Activated naive CD8-positive, alpha-beta T cell treated with anti-CD3 and anti-CD28 coated beads, Interleukin-2, amount 50 U/mL, for 16 hours (primary cell): ENCODE measurements at places on chromosomes 4 and X.
A peak's percentile ranks its signal among the peaks of the same experiment; 100 is the strongest.

DNA sequence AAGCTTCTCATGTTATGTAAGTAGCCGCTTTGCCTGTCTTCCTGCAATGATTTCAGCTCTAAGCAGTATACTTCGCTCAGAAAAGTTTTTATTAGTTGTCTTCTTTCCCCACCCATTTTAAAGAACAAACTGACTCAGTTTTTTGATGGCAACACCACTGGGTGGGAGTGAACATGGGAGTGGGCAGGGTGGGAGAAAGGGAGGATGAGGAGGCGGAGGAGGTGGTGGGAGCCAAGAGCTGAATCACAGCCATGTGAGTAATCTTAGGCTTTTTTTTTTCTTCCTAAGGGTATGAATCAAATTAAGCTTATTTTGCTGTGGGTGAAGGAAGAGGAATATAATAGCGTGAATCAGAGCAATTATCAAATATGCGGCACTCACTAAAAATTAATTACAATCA, 574.3 kb upstream of the DIPK2B start:
- no peak for DNase-seq

DNA sequence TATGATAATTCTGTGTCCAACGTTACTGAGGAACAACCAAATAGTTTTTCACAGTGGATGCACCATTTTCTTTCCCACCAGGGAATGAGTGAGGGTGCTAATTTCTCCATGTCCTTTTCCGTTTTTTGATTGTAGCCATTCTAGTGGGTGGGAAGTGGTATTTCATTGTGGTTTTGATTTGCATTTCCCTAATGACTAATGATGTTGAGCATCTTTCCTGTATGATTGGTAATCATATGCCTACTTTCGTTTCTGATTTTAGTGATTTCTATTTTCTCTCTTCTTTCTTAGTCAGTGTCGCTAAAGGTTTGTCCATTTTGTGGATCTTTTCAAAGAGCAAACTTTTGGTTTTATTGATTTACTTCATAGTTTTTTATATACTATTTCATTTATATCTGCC, 32.1 kb upstream of the TEX13D start:
- DNase-seq: no peak

DNA sequence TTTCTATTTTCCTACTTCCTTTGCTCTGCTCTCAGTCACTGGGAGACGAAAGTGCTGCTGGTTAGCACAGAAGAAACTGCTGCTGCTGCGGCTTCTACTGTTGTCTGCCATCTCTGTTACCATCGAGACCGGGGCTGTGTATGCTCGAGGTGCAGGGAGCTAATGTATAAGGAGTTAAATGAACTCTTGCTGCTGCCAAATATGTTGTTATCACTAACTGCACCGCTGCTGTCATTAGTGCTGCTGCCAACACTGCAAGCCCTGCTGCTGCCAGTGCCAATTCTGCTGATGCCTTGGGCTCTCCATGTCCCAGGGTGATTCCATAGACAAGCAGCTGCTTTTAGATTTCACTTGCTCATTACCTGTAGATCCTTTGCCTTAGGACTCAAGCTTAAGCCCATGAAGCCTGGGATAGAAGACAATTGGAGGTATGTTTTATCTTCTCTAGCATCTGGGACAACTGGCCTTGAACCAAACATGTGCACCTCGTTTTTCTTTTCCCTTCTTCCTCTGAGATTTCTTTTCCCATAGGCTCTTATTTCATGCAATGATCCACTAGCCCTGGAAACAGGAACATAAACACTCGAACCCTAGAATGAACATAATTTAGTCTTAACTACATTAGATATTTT, 107.8 kb downstream of the CCSER1 start:
- DNase-seq: no peak

- DNase-seq: peak; percentile 13
Observed at GRCh38 chr4:48341776-48342605, 662 bp downstream of the SLAIN2 start.

DNA sequence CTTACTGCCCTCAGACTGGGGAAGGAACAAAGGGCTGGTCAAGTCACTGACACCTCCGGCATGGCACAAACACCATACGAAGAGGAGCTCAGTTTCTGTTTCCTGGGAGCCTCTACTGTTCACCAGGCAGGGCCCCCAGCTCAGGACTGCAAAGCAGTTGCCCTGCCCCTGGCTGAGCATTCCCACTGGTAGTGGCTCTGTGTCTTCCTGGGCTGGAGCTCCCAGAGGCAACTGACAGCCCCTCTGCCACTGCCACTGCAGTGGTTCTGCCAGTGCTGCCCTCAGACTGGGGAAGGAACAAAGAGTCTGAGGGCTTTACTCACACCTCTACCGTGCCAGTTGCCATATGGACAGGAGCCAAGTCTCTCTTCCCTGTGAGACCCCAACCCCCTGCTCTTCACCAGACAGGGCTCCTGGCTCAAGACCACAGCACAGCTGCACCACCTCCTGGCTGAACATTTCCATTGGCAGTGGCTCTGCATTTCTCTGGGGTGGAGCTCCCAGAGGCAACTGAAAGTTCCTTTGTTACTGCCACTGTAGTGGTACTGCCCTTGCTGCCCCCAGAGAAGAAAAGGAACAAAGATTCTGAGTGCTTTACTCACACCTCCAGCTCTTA, 67.9 kb downstream of the SMARCA5 start:
- DNase-seq: no peak

- DNase-seq: no peak
Observed at GRCh38 chrX:14220386-14220944, 190.8 kb upstream of the GEMIN8 start.

DNA sequence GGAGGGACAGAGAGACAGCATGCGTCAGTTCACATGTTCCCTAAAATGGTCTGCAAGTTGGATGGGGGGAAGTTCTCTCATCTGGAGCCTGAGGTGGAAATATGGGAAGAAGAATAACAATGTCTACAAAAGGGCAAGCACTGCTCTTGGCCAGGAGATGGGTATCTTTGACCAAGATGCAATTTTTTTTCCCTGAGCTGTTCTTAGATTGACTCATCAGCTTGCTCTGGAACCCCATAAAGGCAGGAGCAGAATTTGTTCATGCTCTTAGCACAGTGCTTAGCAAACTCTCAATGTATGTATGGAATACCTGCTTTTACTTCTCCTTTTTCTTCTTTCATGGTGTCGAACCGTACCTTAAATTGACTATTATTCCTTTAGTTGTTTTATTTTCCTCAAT, 90.5 kb upstream of the ZNF827 start:
- no peak for DNase-seq

DNA sequence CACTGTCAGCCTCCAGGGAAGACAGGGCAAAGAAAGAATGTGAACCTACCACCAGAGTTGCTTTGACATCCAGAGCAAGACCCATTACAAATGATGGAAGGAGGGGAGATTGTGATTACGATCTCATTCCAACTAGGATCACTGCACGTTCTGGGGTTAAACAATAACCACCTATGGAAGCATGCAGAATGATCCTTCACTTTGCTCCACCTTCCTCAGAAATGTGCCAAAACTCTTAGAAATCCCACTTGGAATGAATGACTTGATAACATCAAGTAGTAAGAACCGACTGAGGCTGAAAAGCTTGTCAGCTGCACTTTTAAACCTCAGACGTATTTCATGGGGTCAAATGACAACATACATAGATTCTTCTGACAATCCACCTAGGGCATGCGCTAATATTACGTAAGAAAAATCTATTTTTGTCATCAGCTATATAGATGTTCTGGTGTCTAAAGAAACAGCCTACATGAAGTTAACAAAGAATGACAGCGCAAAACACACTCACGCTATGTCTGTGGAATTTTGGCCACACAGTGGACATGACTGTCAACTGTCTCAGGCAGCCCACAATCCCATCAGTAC, 3.5 kb upstream of the STS start:
- DNase-seq: no peak

- no peak for DNase-seq
Observed at GRCh38 chr4:114734594-114734993, 136.0 kb downstream of the UGT8 start.

DNA sequence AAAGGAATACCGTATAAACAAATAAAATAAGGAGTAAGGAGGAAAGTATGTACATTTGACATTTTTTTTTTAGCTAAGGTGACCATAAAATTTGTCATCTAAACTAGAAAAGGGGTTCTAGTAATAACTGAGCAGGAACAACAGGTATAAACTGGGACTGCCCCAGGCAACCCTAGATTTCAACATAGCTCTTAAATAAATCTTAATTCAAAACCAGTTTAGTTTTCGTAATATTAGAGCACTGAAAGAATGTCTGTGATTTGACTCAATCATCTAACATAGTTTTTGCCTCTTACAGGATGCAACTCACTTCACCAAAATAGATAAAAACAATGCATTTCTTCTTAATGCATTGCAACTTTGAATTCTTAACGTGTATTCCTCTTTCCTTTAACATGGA, 257.7 kb downstream of the ADAMTS3 start:
- no peak for DNase-seq

- no peak for DNase-seq
Observed at GRCh38 chrX:23435575-23435974, 100.9 kb downstream of the PTCHD1 start.

DNA sequence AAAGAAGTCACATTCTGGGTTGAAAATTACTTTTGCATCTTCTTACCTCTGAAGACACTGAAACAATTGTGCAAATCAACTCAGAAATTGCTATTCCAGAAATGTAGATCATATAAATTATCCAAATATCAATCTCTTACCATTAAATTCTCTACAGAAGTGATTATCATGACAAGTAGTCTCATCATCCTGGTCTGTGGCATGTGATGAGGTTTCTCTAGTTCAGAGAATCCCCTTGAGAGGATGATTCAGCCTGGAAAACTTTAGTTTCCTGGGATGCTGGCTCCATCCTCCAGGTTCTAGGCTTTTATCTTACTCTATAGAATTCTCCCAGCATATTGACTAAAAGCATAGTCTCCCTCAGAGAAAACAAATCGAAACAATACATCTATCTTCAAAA, 76.2 kb upstream of the S100G start:
- no peak for DNase-seq

GRCh38 chr4:150896497-150896896, 118.6 kb downstream of the LRBA start:
- DNase-seq: no peak

DNA sequence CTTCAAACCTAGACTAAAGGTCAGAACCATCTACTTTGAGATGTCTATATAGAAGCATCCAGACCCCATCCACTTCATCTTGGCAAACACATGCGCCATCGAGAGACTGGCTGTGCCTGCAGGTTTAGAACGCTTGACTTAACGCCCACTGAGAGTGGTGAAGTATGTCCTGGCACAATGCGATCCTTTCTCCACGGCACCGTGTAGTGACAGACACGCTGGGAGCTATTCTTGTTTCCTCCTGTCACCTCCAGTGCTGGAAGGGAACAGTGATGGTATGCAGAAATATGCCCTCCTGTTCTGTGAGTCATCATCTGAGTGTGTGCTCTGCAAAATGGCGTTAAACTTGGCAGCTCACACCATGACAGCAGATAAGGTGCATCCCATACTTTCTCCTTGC, 330.2 kb downstream of the NLGN4X start:
- DNase-seq: no peak

- no peak for DNase-seq
Observed at GRCh38 chr4:36283912-36284465, 2.6 kb downstream of the DTHD1 start.

DNA sequence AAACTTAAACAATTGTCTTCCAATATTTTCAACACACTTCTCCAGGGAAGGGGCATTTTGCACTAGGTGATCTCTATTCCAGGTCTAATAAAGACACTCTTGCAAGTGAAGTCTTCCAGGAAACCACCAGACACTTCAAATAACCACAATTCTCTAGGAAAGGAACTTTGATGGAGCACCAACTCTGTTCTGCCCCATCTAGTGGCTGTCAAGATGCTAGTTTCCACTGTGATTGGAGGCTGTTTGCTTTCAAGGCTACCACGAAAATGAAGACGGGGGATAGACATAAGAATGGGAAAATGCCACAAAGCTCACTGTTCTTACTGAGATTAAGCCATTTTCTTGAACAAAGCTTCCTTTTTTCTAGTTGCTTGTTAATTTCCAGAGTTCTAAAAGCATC, 100.6 kb upstream of the F9 start:
- no peak for DNase-seq

DNA sequence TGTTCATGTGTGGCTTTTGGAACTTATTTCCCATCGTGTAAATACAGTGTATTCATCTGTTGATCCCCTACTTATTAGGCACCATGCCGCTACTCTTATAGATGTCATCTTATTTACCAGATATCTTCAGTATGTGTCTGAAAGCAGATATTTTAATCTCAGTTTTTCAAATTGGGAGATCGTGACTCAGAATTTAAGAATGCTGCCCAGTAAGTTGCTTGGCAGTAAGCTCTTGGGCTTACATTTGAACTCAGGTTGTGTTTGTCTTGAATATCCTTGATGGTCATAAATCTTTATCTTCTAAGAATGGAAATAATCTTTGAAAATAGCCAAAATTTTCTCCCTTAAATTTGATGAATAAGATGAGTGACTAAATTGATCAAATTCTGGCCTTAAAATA, 45.9 kb upstream of the RPA4 start:
- no peak for DNase-seq

DNA sequence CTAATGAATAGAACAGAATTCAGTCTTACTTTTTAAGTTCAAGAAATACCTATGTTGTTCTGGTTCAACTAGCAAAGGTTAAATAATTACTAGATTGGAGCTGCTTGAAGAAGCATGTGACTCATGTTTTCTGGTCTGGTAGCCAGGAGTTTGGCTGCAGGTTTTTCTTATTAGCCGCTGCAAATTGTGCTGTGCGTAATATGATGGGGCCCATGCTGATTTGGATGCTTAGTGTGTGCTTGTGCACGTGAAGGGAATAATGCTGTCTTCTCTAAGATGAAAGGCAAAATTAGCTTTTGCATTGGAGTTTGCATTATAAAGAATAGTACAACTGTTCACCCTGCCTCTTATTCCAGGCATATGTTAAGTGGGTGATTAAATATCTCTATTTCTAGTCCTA, 219.6 kb downstream of the SNCA start:
- no peak for DNase-seq

- no peak for DNase-seq
Observed at GRCh38 chr4:132498215-132498614, 650.9 kb upstream of the PCDH10 start.

DNA sequence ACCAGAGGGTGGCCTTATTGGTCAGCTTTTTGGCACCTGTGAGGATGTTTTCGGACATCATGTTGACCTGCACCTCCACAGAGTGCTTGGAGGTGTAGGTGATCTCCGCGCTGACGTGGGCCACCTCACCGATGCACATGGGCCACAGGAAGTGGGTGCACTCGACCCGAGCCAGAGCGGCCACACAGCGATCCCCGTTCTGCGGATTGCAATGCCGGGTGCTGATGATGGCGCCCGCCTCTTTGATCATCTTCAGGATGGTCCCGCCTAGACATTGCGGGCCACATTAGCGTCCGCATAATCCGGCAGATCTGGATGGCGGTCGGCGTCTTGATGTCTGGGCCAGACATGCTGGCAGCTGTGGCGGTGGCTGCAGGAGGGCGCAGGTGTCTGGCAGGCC, 12.9 kb upstream of the N4BP2 start:
- no peak for DNase-seq

DNA sequence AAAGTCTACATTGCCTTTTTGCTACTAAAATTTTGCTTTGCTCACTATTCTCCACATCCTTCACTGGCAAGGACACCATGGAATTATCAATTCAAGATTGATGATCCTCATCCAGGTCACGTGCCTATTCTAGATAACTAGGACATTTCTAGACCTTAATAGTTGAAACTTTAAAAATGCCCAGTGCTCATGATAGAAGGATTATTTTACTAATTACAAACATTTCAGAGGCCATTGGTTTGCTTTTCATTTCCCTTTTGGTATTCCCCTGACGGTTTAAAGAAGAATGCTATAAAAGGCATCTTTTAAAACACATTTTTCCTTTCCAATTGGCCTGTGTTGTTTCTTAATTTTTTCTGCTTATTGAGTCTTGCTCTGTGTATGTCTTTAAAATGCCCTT, 249.4 kb downstream of the NDST4 start:
- no peak for DNase-seq
